ENCODE measurements at places on chromosomes 12 and 14.

DNA sequence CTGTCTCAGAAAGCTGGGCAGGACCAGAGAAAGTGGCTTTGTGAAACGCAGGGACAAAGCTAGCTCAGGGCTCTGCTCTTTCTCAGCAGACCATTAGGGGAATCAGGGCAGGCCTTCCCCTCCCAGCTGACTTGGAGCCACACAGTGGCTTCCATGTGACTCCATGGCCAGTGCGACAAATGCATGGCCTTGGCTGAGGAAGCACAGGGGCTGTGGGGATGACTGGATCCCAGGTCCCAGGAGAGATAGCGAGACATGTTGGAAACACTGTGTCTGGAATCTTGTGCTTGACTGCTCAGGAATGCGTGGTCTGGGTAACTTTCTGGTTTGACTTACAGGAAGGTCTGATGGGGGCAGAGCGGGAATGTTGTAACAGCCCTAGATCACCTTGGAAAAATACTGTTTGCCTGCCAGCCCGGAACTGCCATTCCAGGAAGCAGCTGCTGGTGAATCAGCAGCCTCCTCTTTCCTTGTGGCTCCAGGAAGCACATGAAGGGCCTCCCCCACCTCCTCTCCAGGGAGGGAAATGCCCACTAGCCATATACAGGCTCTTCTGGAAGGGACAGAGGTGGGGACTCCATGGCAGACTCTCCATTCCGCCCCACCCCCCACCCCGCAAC lies 133.5 kb upstream of the HIF1A start:
- peak; percentile 98 for DNase-seq

- DNase-seq: no peak
Observed at GRCh38 chr14:69289811-69290520, 30.0 kb downstream of the GALNT16 start.

- DNase-seq: no peak
Observed at GRCh38 chr14:53149668-53150316, 3.3 kb downstream of the DDHD1 start.

DNA sequence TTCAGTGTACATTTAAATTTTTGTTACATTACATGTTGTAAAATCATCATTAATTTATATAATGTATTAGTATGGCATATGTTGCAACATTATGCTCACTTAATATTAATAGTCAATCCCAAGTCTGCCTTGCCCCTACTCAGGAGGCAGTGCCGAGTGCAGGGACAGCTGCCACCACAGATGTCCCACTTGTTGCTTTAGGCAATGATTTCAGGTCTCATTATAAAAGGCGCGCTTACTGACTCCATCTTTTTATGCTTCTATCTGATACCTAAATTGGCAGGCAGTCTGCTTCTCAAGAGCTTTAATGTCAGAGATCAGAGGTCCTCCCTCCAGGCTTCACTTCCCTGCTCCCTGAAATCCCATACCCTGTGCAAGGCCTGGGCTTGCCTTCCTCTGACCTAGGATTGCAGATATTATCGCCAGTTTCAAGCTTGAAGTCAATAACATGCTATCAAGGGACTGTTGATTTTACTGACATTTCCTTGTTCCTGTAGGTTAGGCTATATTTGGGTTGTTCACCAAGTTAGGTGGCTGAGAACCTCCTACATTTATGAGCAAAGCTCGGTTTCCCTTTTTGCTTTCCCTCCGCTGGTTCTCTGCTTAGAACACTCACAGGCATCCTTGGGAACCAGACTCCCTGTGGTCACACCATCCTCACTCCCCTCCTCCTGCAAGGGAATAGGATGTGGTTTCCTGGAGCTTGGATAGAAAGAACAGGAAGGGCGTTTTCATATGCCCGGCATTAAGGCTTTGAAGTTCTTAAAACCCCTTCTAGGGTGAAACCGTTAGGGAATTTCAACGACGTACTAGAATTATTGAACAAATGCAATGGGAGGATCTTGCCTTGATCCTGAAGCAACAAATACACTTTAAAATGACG lies 208.4 kb upstream of the FKBP4 start:
- DNase-seq: no peak

DNA sequence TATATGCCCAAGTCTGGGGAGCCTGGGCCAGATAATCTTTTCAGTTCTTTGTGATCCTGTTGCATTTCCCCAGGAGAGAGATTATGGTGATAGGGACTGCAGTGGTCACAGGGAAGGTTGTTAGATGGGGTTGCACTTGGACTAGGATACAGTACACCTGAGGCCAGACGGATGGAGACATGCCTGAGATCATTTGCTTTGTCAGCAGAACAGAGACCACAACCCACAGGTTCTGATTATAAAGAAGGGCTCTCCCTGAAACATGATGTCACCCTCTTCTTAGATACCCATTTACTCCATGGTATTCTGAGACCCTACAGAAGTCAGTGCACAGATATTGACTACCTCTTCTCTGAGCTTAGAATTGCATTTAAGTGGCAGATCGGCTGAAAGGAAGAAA lies 200.9 kb upstream of the IGF1 start:
- DNase-seq: no peak

DNA sequence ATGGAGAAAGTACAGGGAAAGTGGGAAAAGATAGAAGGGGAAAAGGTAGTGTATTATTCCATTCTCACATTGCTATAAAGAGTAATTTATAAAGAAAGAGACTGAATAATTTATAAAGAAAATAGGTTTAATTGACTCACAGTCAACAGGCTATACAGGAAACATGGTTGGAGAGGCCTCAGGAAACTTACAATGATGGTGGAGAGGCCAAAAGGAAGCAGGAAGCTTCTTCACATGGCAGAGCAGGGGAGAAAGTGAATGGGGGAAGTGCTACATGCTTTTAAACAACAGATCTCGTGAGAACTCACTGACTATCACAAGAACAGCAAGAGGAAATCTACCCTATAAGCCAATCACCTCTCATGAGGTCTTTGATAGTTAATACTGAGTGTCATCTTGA lies 725.0 kb upstream of the FLRT2 start:
- DNase-seq: no peak

GRCh38 chr12:84079626-84080025 lies 833.0 kb downstream of the SLC6A15 start:
- no peak for DNase-seq

GRCh38 chr14:64841121-64841651 lies 38.5 kb downstream of the SPTB start:
- peak; percentile 61 for DNase-seq

DNA sequence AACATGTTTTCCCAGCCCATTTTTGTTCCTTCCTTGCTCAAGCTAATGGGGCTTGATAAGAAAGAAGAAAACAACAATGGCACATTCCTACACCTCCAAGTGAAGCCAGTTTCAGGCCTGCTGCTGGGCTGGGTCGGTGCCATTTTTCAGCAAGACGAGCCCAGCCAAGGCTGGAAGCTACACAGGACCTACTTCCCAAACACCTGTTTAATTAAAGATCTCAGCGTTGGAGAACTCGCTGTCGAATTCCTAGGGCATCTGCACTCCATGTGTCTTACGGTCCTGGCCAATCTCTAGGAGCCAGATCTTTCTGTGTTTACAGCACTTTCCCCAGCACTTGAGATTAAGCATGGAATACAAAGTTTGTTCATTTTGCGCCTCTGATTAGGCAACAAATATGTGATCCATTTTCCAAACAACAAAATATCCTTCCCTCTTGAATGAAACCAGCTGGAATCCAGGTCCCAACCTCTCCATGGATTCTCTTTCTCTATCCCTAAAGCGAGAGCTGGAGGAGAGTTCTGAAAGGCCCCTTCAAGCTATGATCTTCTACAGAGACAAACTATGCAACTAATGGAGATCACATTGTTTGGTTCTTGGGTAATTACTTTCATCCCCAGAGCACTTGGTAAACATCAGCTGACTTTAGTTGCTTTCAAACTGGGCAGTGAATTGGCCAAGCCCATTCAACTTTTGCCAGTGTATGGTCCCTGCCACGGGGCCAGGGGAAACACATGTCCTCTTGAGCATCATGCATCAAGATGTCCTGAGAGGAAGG lies 34.3 kb upstream of the TC2N start:
- no peak for DNase-seq

DNA sequence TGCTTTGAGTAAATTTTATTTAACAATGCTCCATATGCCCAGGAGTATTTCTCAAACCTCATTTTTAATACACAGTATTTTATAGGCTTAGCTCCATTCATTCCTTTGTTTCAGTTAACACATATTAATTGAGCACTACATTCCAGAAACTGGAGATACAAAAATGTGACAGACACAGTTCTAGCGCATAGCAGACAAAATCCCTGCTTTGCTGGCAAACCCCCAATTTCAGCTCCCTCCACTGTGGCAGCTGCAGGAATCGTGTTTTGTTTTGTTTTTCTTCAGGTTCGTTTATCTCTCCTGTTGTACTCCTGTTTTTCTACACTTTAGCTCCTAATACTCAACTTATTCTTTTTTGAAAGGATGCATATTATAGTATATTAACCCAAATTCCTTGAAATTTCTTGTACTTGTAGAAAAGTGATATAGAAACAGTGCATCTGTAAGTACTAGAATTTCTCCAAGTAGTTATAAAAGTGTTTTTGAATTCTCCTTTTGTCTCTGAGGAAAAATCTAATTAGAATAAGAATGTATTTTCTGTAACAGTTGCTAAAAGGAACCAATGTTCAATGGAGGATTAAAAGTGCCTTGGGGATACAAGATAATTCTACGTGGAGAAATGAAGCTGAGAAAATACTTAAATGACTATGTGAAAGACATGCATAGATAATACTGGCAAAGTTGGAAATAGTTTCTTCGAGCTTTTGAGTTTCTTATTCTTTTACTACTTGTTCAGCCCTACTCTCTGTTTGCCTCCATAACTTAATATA lies 6.4 kb upstream of the RAB21 start:
- DNase-seq: no peak

GRCh38 chr14:77903937-77904617 lies 104.2 kb downstream of the ADCK1 start:
- DNase-seq: no peak

GRCh38 chr12:5715021-5715420 lies 230.0 kb downstream of the ANO2 start:
- peak; percentile 60 for DNase-seq

DNA sequence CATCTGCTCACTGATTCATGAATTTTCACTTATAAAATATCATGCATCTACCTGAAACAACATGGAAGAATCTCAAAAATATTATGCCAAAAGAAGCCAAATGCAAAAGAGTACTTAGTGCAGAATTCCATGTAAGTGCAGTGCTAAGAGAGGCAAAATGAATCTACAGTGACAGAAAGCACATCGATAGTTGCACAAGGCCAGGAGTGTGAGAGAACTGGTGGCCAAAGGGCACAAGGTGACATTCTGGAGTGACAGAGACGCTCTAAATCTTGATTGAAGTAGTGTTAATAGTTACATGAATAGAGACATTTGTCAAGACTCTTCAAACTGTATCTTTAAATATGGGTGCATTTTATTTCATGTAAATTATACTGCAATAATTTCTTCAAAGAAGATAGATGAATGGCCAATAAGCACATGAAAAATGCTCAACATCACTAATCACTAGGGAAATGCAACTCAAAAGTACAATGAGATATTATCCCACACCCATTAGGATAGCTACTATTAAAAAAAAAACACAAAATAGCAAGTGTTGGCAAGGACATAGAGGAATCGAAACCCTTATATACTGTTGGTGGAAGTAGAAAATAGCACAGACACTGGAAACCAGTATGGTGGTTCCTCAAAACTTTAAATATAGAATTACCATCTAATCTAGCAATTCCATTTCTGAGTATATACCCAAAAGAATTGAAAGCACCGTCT lies 71.7 kb upstream of the KICS2 start:
- DNase-seq: no peak

GRCh38 chr12:94622475-94622874 lies 27.9 kb downstream of the TMCC3 start:
- DNase-seq: no peak

GRCh38 chr12:3262470-3262869 lies 185.3 kb downstream of the TSPAN9 start:
- no peak for DNase-seq

DNA sequence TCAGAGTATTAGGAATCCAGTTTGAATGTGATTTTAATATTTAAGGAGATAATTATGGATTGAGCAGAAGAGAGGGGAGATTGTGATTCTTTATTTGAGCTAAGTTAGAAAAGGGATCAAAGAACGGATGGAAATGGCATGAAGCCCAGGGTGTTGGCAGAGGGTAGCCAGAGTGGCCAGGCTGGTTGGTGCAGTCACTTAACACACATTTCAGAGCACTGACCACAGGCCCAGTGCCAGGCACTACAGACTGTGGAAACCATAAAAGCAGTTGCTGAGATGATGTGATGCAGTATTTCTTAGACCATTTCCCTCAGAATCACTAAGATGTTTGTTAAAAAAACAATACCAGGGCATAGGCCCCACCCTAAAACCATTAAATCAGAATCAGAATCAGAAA lies 167.7 kb upstream of the AMIGO2 start:
- no peak for DNase-seq

DNA sequence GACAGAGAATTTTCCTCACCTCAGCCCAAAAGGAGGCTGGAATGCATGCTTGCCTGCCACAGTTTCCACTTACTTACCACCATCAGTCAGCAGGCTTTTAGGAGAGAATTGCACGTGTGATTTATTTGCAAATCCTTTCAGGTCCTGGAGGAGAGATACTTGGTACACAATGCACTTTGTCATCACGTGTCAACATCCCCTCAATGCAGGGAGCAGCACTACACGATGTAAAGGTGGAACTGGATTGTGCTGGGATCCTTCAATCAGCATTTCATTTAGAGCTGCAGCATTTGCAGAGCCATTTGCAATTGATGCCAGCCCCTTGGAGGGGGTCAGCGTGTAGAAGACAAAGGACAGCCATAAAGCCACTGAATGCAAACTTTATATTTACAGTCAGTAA lies 218.1 kb downstream of the GLT1D1 start:
- no peak for DNase-seq

DNA sequence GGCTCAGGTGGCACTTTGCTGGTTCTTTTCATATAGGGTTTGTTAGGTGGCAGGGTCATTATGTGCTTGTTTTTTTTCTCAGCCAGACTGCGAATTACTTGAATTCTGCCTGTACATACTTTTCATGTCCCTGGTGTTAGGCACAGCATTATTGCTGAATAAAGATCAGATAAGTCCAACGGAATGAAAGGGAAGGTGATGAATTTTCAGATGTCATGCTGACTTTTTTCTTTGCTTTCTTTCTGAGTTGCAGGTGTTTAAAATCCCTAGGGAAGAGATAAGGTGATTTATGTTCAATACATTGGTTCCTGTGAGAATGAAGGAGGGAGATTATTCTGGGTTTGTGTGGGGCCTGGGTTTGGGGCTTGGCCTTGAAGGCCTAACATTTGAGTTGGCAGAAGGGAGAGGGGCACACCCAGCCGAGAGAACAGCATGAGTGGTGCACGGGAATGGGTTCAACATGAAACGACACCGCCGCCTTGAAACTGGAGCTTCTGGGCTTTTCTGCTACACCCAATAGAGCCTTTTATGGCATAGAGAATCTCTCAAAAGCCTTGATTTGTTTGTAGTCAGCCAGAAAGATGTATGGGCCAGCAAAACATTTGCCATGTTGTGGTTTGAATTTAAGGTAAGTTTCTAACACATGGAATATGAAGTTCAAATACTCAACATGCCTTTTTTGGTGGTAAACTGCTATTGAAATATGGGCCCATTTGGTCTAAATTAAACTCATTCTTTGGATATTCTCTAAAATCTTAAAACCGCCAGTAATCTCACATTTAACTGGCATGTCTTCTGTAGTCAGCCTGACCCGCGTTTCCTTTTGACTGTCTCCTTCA lies 477.0 kb downstream of the PCNX1 start:
- no peak for DNase-seq

- peak; percentile 66 for DNase-seq
Observed at GRCh38 chr14:55129428-55130195, 560 bp downstream of the LGALS3 start.

GRCh38 chr12:7650091-7650490 lies 15.6 kb downstream of the APOBEC1 start:
- DNase-seq: no peak
